ENCODE measurements at places on chromosomes 6 and 20.

DNA sequence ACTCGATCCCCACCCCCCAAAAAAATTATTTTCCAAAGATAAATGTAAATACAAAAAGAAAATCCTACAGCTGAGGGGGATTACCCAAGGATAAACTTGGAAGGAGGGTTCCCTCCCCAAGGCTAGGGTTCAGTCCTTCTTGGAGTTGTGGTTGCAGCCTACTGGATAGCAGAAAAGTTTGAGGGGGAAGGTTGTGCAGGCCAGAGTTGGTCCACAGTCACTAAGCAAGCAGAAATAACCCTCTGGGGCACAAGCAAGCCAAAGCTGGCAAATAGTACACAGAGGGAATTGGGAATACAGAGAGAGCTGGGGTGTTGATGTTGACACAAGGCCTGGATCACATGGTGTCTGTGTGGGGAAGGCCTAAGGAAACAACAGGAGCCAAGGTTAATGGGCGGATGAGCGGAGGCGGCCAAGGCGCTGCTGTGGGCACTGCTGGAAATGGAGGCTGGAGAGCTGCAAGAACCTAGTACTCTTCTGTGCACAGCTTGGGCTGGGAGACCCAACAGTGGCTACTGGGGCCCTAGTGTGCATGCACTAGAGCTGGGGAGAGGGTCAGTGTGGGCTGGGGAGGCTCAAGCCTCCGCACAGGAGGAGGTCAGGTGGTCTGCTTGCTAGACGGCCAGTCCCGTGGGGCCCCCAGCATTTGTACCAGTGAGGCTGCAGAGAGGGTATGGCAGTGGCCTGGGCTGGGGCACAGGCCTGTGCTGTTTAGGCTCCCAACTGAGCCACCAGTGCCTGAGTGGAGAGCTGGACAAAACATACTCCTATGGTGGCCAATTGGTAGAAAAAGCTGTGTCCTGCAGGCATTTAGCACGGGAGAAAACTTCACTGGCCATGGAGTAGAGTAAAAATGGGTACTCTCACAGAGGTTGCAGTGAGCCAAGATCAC lies 5.5 kb upstream of the SNRPB start:
- DNase-seq = no peak

DNA sequence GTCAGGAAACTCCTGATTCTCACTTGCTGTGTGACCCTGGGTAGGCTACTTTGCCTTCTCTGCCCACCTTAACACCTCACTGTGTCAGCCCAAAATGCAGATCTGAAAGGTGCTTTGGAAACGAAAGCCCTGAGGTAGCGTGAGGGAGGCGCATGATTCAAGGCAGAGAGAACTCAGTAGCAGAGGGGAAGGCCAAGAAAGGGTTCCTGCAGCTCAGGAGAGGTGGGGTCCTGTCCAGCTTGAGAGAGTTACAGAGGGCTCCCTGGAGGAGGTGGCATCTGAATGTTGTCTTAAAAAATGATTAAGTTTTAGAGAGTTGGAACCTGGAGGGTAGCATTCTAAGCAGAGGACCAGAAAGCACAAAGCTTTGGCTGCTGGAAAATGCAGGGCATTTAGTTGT lies 13.6 kb downstream of the TGM2 start:
- DNase-seq = no peak

GRCh38 chr6:110181131-110182030 lies 1.2 kb downstream of the CDC40 start:
- DNase-seq = no peak

- DNase-seq = no peak
Observed at GRCh38 chr6:109999740-110000139, 21.6 kb downstream of the GPR6 start.

DNA sequence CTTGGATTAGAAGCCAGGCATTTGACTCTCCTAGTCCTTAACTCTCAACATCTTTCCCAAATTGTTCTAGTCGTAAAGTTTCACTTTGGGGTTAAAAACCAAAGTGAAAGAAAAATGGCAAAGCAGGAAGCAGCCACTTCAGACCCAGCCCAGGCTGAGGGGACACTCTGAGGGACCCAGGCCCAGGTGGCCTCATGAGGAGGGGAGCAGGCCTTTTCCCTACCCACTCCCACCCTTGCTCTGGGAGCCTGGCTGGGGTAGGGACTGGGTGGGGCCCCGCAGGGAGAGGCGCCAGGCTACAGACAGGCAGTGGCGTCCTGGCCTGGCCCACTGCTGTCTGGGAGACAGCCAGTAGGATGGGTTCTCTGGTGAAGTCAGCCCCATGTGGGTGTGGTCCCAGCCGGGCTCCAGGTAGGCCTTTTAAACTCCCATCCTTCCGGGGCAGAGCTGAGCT lies 68.7 kb upstream of the MYL9 start:
- DNase-seq = peak; percentile 95

DNA sequence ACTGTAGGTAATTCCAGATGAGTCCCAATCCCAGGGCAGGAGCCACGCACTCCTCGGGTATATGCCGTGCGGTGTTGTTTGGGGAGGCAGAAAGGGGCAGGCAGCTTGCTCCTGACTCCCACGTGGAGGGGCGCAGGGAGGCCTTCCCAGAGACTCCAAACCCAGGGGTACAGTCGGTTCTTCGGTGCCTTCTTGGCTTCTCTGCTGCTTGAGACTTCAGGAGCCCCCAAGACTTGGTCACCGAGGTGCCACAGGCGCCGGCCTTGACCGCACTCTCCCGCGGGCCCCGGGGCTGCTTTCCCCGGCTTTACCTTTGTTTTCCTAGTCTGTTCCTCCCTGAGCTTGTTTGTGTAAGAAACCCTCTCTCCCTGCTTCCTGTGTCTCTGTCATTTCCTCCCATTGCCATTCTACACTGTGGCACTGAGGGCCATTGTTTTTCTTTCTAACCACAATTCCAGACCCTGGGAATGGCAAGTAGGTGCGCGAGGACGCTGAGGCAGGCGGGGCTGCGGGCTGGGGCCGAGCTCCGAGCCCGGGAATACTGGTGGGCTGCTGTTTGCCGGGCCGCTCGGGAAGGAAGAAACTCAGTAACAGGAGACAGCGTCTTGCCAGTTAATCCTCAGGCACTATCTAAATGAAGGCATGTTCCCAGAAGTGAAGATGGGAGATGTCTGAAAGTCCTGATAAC lies 215.6 kb upstream of the HEY2 start:
- DNase-seq = peak; percentile 97

- no peak for DNase-seq
Observed at GRCh38 chr20:21396599-21397340, 556 bp downstream of the NKX2-4 start.

GRCh38 chr6:52526634-52527033 lies 50.2 kb downstream of the TRAM2 start:
- no peak for DNase-seq

- DNase-seq = peak; percentile 63
Observed at GRCh38 chr6:27679964-27680694, 207.2 kb upstream of the ZNF184 start.

GRCh38 chr6:38155144-38155543 lies 335.6 kb downstream of the ZFAND3 start:
- no peak for DNase-seq

DNA sequence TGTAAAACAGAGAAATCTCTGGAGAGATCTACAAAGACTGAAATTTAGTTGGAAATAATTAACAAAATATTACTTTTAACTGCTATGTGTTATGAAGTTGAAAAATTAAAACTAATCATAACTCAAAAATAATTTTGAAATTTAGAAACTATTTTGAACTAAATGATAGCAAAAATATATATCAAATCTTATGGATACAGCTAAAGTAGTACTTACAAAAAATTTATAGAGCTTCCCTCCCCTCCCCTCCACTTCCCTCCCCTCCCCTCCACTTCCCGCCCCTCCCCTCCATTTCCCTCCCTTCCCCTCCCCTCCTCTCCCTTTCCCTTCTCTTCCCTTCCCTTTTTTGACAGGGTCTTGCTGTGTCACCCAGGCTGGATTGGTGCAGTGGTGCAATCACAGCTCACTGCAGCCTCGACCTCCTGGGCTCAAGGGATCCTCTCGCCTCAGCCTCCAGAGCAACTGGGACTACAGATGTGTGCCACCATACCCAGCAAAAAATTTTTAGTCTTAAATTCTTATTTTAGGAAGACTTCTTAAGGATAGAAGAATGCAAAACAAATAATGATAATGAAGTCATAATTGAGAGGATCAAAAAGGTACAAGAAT lies 87.2 kb upstream of the RGS17 start:
- DNase-seq = no peak

DNA sequence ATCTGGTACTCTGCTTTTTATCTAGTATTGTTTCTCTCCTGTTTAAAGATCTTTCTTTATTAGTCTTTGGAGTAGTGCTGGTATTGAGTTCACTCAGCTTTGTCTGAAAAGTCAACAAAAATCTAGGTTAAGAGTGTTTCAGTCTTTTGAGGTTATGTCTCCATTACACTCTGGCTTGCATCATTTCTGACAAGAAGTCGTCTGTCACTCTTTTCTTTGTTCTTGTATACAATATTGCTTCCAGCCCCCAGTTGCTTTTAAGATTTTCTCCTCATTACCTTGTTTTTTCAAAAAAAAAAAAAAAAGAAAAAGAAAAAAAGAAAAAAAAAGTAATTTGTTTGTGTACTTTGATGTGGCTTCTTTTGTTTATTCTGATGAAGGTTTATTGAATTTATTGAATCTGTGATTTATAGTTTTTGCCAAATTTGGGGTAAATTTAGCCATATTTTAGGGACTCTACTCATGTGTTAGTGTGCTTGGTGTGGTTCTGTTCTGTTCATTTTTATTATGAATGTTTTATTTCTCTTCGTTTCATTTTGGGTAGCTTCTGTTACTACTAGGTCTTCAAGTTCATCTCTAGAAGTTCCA lies 408.9 kb downstream of the CDKAL1 start:
- no peak for DNase-seq

- DNase-seq = no peak
Observed at GRCh38 chr6:38307740-38308139, 332.0 kb downstream of the BTBD9 start.

GRCh38 chr6:169224185-169224695 lies 29.4 kb downstream of the THBS2 start:
- DNase-seq = no peak

DNA sequence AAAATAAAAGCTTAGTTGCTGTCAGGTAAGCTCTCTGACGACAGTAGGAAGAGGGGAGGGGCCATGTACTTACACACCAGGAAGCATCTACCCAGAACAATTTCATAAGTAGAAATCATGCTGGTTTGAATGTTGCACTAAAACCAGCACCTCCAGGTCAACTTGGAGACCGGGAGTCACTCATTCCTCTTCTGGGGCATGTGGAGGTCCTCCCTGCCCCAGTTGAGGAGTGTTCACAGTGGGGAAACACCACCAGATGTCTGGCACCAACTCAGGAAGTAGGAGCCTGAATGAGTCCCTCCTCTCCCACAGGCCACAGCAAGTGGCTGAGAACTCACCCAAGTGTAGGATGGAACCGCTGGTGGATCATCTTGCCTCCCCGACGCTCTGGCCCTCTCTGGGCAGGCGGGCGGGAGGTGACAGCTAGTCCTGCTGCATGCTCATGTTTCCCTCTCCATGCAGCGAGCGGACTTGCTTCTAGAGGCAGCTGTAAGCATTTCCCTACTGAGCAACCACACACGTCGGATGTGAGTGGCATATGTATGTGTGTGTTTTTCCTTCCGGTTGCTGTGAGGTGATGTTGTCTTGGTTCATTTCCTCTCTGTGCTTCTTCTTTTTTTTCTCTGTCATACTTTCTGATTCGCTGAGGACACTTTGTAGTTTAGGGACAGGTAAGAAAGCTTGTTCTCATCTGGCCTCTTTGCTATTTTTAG lies 149.5 kb upstream of the NEDD9 start:
- DNase-seq = no peak

DNA sequence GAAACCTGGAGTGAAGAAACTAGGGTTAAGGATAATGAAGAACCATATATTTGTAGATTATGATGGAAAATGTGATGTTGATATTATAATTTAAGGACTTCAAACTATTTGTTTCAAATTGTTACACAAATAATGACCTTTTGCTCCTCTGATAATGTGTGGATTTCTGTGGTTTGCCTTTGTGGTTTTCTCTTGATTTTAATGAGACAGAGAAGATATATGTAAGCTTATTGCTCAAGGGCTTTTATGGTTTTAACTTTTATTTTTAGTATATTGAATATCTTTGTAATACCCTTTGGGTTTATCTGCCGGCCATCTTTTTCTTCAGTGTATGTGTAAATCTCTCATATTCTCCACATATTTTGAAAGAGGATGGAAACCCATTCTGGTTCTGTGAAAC lies 362.3 kb downstream of the RIMS1 start:
- DNase-seq = no peak

- no peak for DNase-seq
Observed at GRCh38 chr6:83590416-83590815, 78.1 kb downstream of the PRSS35 start.

- no peak for DNase-seq
Observed at GRCh38 chr20:5780846-5781217, 30.6 kb downstream of the SHLD1 start.

DNA sequence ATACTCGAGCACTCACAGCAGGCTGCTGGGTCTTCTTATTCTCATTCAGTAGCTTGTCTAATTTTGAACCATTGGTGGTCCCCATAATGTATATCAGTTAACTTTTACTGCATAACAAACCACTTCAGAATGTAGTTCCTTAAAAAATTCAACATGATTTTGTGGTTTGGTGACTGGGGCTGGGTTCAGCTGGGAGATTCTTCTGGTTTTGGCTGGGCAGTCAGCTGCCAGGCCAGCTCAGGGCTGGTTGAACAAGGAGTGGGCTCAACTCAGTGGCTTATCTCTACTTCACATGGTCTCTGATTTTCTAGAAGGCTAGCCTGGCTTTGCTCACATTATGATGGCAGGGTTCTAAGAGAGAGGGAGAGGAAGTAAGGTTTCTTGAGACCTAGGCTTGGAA lies 292.4 kb upstream of the CHD6 start:
- DNase-seq = no peak

DNA sequence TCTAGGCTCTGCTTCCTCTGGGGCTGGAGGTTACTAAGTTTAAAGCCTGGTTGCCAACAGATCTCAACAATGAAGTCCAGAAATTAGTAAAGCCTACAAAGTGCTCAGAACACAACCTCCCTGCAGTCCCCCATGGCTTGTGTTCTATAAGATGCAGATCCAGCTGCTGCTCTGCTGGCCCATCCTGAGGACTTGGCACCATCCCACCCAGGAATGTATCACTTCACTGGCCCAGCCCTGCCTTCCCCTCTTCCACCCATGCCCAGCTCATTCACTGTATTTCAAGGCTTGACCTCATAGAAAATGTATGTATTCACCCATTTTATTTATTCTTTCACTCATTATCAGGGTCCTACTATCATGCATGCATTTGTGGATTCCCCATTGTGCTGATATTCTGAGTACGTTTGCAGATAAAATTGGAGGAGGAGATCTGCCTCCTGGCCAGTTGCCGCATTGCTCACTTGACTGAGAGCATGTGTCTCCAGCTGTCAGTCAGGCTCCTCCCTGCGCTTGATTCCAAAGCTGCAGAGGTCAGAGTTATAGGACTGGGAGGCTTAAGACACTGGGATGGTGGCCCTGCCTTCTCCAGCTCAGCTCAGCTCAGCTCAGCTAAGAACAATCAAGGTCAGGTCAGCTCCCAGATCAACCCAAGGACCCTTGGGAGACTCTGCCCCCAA lies 104.8 kb downstream of the MAFB start:
- DNase-seq = no peak

Measured in islet precursor cell (in vitro differentiated cells).